ENCODE measurements at places on chromosomes 5 and 9.

DNA sequence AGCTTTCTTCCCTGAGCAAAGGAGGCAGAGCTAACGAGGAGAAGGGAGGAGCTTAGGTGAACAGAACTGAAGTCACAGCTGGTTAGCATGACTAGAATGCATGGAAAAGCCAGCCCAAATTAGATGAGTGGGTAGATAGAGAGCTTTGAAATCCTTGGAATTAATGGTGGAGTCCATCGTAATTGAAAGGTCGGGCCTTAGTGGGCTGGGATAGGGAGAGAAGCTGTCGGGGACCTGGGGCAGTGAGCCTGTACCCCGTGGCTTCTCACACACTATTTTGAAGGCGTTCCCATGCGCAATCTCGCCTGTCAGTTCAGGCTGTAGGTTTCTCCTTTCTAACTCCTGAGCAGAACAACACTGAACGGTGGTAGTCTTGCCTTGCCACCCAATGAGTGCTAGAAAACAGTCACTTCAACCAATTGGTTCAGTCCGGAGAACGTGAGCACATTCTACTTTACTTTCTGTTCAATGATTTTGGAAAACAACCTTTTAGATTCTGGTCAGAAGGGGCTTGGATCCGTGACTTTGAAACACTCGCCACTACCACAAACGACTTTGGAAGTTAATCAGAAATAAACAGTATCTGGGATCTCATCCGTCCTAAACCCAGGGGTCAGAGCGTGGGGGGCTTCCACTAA lies 655 bp upstream of the RAI14 start:
- DNase-seq: no peak

DNA sequence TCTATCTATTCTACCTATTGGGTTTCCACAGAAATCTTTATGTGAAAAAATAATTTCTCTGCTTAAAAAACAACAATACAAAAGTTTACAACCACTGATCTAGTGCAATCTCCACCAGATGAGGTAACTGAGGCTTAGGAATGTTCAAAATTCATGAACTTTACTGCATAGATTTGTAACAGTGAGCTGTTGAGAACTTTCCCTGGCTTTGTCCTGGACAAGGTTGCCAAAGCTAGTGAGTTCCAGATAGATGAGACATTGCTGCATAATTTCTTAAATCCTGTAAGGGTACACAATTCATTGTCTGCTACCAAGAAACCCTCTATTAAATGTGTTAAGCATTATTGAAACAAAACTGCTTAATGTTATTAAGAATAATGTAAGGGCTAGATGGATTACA lies 102.7 kb downstream of the OSMR start:
- no peak for DNase-seq

DNA sequence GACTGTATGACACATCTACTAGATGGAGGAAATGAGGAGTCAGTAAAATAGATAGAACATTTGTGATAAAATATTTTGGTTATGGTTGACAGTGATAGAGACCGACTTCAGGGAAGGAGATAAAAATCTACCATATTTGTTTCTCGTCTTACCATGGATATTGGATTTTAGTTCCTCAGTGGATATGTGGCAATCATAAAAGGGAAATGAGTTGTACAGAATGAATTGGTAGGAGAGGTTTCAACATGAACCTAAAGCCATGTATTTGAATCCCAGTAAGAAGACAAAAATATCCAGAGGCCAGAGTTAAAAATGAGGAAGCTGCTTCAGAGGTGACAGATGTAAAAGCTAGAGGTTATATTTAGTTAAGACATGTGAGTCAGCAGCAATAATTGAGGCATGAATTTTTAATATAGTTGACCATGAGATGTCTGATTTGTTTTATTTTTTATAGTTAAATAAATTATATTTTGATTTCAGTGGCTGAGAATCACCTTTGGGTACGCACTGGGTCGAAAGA lies 480.4 kb upstream of the TUSC1 start:
- DNase-seq: no peak

GRCh38 chr5:178218827-178219226 lies 13.8 kb downstream of the PHYKPL start:
- no peak for DNase-seq

- no peak for DNase-seq
Observed at GRCh38 chr9:95980262-95981125, 105.0 kb downstream of the ERCC6L2 start.

GRCh38 chr5:115549154-115549553 lies 4.6 kb upstream of the FEM1C start:
- DNase-seq: no peak

- no peak for DNase-seq
Observed at GRCh38 chr5:131974956-131975726, 29.7 kb upstream of the MEIKIN start.

GRCh38 chr5:154647114-154647760 lies 107.9 kb upstream of the LARP1 start:
- DNase-seq: peak; percentile 11

- peak; percentile 39 for DNase-seq
Observed at GRCh38 chr5:1447671-1448361, 2.6 kb upstream of the SLC6A3 start.

DNA sequence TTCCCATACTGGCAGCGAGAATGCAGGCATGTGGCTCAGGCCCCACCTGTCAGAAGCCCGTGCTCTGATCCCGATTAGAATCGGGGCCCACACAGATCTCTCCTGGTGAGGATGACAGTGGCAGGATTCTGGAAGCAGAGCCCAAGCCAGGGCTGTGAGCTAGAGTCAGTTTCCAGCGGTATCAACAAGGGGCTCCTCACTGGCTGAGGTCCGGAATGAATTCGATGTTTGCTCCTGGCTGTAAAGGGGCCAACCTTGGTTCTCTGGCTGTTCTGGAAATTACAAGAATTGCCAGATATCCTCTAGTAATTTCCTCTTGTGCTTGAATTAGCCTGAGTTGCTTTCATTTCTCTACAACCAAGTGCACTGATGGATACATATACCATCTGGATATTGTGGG lies 129.1 kb upstream of the SPRY4 start:
- DNase-seq: no peak

DNA sequence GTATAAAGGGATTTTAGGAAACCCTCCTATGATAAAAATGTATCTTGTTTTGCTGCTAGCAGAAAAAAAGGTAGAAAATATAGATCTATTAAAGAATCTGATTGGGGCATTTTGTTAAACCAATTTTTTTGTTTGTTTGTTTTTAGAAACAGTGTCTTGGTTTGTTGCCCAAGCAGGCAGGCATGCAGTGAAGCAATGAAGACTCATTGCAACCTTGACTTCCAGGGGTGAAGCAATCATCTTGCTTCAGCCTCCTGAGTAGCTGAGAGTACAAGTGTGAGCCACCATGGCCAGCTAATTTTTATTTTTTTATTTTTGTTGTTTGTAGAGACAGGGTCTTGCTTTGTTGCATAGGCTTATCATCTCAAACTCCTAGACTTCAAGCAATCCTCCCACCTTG lies 755.8 kb upstream of the EDIL3 start:
- DNase-seq: no peak

DNA sequence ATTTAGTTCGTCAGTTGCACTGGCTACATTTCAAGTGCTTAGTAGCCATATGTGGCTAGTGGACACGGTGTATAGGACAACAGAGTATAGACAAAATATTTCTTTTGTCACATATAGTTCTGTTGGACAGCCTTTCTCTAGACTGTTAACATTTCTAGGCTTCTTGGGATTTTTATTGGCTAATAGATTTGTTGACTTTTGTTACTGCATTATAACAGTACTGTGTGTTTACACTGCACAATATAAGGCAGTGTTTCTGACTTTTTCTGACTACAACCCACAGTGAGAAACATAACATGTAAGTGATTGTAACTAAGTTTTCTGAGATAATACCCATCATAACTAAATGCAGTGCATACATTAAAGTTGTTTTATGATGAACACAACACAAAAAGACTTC lies 11.3 kb downstream of the FBXO38 start:
- no peak for DNase-seq

DNA sequence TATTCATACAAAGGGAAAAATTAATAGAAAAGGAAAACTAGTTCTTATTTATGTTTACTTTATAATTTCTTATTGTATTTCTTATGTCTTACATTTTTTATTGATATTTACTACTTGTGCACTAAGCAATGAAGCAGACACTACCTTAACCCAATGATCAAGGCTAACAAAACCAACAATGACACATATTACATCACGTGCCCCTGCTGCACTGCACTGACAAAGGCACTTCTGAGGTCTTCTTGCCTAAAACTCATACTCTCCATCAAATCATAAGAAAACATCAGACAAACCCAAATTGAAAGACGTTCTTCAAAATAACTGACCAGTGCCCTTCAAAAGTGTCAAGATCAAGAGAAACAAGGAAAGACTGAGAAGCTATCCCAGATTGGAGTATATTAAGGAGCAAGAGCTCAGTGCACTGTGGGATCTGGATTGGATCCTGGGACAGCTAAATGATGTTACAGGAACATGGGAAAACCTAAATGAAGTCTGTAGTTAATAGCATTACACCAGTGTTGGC lies 230.9 kb downstream of the AUH start:
- DNase-seq: no peak

- no peak for DNase-seq
Observed at GRCh38 chr5:10577371-10578292, 13.8 kb downstream of the ANKRD33B start.

- no peak for DNase-seq
Observed at GRCh38 chr5:67725604-67726003, 490.0 kb upstream of the PIK3R1 start.

GRCh38 chr9:20357037-20357432 lies 265.3 kb downstream of the MLLT3 start:
- no peak for DNase-seq

GRCh38 chr9:107933516-107933915 lies 443.9 kb upstream of the KLF4 start:
- DNase-seq: no peak

Measured in activated gamma-delta T cell treated with anti-CD3 and anti-CD28 coated beads, Interleukin-2, amount 50 U/mL, for 16 hours (primary cell).